ENCODE measurements at places on chromosomes 2 and 18. TPM values are rescaled to one million over a fixed set of nuclear protein-coding genes. Genes with fewer than 3 reads are reported as not detected.

GRCh38 chr2:40544072-40544471 lies 92.2 kb upstream of the SLC8A1 start:
- H3K27ac ChIP-seq = no peak overlapping the region
- H3K36me3 ChIP-seq = no peaks in the 10 kb centered on the region
- no peaks in the 10 kb centered on the region for H3K4me1 ChIP-seq
- no peak for DNase-seq

- no peak overlapping the region for H3K4me3 ChIP-seq
- H3K27me3 ChIP-seq = no peaks in the 10 kb centered on the region
- no peak overlapping the region for H3K27ac ChIP-seq
Observed at GRCh38 chr18:55083461-55083860, 124.2 kb upstream of the CCDC68 start.

- H3K27me3 ChIP-seq = no peaks in the 10 kb centered on the region
- DNase-seq = no peak
- no peaks in the 10 kb centered on the region for H3K4me1 ChIP-seq
Observed at GRCh38 chr2:240351826-240352426, 83.5 kb upstream of the GPC1 start.

GRCh38 chr18:62876111-62876510 lies 160.8 kb downstream of the PHLPP1 start:
- no peaks in the 10 kb centered on the region for H3K36me3 ChIP-seq
- H3K27ac ChIP-seq = no peak overlapping the region
- H3K27me3 ChIP-seq = no peaks in the 10 kb centered on the region
- H3K4me1 ChIP-seq = no peaks in the 10 kb centered on the region
- no peak overlapping the region for H3K4me3 ChIP-seq

DNA sequence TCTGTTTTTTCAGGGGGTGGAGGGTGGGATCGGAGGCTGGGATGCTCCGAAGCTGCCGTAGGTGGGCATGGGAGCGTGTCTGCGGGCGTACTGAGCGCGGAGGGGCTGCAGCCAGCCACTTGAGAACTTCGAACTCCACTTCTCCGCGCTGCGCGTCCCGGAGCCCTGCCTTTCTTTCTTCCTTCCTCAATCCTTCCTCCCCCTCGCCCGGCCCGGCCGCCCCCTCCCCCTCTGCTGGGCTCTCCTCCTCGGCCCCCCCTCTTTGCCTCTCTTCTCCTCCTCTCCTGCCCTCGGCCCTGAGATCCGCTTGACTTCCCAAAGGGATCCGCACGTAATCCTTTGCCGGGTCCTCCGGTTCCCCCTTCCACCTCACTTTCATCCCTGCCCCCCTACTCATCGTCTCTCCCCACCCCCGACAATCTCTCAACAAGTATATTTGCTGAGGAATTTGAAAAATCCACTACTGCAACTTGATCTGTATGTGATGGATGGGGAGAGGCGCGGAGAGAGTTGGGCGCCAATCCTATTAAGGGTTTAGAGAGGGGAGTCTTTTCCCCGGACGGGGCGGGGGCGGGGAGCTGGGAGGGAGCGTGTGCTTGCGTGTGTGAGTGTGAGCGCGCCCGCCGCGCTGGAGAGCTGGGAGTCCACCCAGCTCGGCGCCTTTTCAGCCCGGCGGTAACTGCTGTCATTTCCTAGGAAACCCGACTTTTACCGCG lies 1.1 kb downstream of the GLI2 start:
- no peak overlapping the region for H3K27ac ChIP-seq
- H3K27me3 ChIP-seq = peaks cover 8% of the 10 kb centered on the region
- no peak overlapping the region for H3K4me3 ChIP-seq

- no peaks in the 10 kb centered on the region for H3K27me3 ChIP-seq
- no peak overlapping the region for H3K27ac ChIP-seq
- H3K4me1 ChIP-seq = no peaks in the 10 kb centered on the region
- no peak for DNase-seq
- H3K4me3 ChIP-seq = no peak overlapping the region
Observed at GRCh38 chr2:182245963-182246362, 180.9 kb downstream of the PDE1A start.

DNA sequence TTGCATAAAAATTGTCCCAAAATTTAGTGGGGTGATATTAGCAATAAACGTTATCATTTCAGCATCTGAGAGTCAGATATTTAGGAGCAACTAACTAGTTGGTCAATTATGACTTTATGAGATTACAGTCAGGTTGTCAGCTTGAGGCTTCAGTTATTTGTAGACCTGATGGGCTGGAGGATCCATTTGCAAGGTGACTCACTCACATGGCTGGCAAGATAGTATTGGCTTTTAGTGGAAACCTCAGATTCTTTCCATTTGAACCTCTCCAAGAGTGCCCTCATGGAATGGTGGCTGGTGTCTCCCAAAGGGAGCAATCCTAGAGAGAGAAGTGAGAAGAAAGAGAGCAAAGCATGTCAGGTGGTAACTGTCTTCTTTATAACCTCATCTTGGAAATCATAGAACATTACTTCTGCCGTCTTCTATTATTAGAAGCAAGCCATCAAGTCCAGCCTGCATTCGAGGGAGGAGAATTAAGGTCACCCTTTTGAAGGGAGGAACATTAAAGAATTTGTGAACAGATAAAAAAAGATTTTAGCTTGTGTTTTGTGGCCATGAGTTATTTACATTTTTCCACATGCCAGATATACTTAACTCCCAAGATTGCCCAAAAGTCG lies 92.5 kb downstream of the HAUS1 start:
- H3K4me3 ChIP-seq = no peak overlapping the region
- no peaks in the 10 kb centered on the region for H3K36me3 ChIP-seq
- DNase-seq = no peak
- peaks cover 17% of the 10 kb centered on the region for H3K4me1 ChIP-seq

DNA sequence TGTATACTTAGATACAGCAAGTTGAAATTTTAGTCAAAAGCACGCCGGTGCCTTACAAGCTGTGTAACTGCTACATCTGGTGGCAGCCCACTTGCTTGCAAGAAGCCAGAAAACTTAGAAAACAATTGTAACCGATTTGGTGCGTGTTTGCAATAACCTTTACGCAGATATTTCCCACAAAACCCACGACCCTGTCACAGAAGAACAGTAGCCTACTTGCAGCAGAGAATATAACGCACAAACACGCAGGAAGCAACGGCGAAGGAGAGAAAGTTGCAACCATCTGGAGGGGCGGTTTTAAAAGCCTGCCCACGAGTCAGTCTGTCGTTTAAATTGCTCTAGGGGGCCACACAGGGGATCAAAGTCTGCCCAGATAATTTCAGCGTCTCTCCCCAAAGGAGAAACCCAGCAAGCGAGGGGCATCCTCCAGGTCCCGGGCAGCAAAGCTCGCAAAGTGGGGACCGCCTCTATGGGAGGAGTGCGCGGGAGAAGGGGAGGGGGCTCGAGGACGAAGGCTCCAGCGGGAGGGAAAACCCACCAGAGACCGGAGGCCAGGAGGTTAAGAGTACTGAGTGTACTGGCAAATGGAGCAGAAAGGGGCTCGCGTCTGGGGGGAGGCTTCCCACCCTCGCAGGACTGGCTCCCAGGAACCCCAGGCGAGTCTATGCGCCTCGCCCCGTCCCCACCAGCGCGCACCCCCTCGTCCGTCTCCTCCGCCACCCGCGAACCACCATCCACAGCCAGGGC lies 1.1 kb downstream of the TLK1 start:
- no peaks in the 10 kb centered on the region for H3K27me3 ChIP-seq
- H3K4me3 ChIP-seq = peak overlapping the region; percentile 80
- H3K27ac ChIP-seq = peak overlapping the region; percentile 76

The WNT10A gene
- total RNA-seq = 1.5 TPM

The COL5A2 gene
- 0.66 TPM for total RNA-seq

The ACAA2 gene
- 72.2 TPM for total RNA-seq

The TMEM17 gene
- total RNA-seq = 0.84 TPM

The SLC11A1 gene
- total RNA-seq = 1.1 TPM

Data from CD8-positive, alpha-beta memory T cell (primary cell).